Left lobe of liver (tissue), 2 donors: ENCODE measurements at places on chromosomes 12 and 14. TPM values are rescaled to one million over a fixed set of nuclear protein-coding genes. Genes with fewer than 3 reads are reported as not detected.

GRCh38 chr14:65007202-65007601, 20.5 kb downstream of the FNTB start:
- no peak for DNase-seq

DNA sequence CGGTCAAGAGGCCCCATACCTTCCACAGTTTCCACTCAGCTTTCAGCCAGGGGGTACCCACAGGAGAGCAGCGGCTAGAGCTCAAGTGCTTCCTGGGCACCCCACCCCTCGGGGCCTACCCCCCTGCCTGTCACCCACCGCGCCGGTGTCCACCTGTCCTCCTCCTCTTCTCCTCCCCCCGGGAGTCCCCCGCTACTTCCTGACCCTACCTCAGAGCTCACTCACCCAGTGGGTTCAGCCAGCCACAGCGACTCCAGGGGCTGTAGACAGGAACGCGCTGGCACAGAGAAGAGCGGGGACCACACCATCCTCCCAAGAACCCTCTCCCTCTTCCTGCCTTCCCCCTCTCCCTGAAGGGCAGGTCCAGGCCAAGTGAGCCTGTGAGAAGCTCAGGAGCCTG, 123.0 kb downstream of the ESRRB start:
- DNase-seq, result no peak

- DNase-seq, result no peak
These were observed 43.1 kb upstream of the FKBP4 start for GRCh38 chr12:2751686-2752085.

- no peak for DNase-seq
These were observed 47.7 kb upstream of the GRIP1 start for GRCh38 chr12:66726556-66726955.

DNA sequence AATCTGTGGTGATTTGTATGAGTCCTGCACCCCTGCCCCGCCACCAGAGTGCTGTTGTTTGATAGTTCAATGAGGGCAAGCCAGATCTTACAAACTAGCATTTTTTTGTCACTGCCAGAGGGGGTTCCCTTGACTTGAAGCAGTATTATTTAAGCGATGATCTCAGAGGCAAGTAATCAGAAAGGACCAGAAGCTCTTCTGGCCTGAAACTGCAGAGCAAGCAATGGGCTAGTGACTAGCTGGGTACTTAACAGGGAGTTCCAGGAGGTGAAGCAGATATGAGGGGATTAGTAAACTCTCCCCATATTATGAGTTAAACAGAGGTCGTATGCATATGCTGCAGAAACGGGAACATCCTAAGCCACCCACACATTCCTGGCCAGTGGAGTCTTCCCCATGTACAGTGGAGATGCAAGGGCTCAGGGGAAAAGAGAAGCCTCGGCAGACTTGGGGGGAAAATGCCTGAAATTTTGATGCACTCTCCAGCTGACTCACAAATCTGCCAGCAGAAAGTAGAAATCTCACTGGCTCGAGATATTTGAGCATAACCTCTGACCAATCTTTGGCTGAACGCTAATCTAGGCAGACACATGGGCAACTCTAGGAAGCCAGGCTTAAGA, 8.3 kb upstream of the CRACR2A start:
- DNase-seq, result no peak

- no peak for DNase-seq
These were observed 56.1 kb downstream of the EPS8 start for GRCh38 chr12:15733136-15733535.

DNA sequence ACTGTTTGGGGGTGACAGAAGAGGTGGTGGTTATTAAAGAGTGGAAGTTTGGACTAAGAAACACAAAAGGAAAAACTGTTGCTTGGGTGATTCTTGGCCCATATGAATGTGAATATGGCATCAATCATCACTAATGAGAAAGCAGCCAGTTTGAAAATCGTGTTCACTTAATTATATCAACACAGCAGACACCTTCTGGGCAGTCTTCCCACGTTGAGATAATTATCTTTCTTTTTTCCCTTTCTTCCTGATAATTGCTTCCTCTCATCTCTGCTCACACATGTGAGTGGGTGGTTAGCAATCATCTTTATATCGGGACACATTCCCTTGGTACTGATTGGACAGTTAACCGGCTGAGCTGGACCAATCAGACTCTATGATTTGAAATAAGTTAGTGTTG, 539.7 kb downstream of the AACS start:
- no peak for DNase-seq

GRCh38 chr12:91044586-91044985, 13.2 kb downstream of the KERA start:
- DNase-seq, result no peak

GRCh38 chr12:101299346-101299745, 19.4 kb downstream of the UTP20 start:
- no peak for DNase-seq

DNA sequence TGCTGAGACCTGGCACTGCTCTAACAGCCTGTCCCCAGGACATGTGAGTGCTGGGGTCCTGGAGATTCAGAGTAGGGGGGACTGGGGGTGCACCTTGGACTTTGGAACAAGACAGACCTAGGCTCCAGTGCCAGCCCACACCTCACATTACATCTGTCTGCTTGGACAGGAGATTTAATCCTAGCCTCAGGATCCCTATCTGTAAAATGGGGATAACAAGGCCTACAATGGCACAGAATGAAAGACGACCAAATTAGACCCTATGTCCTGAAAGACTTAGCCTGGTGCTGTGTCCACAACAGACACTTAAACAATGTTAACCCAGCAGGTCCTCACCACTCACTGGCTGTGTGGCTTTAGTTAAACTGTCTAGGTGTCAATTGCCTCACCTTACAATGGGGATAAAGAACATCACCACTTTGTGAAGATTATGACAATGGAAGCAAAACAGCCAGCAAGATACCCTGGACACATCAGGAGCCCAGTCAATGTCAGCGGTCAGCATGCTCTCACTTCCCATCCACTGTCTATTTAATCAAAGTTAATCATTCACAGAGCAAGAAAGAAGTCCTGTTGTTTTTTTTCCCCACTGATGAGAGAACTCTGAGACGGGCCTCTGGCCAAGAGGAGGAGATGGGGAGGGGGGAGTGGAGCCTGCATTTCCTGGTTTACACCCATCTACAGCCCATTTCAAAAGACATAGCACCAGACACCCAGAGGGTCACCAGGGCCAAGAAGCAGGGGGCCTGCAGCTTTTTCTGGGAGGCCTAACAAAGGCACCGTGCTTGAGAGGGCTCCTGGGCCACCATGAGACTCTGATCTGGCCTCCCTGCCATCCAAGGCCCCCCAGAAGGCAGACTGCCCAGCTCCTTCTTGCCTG, 40.6 kb downstream of the ACTN1 start:
- DNase-seq, result peak; percentile 89

- DNase-seq, result no peak
These were observed 60.3 kb downstream of the AVPR1A start for GRCh38 chr12:63090716-63091115.

DNA sequence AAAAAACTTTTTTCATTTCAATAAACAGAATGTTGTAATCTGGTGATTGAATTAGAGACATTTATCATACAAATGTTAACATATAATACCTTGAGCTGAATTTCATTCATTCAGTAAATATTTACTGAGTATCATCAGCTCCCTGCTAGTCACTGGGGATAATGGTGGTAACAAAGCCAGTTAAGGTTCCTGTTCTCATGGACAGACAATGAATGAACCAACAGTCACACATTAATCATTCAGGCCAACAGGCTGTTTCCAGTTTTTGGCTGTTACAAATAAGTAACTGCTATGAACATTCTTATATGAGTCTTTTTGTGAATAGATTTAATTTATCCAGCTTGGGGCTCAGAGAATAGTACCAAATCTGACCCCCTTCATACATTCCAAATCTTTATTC, 13.5 kb downstream of the EXD2 start:
- DNase-seq, result no peak

DNA sequence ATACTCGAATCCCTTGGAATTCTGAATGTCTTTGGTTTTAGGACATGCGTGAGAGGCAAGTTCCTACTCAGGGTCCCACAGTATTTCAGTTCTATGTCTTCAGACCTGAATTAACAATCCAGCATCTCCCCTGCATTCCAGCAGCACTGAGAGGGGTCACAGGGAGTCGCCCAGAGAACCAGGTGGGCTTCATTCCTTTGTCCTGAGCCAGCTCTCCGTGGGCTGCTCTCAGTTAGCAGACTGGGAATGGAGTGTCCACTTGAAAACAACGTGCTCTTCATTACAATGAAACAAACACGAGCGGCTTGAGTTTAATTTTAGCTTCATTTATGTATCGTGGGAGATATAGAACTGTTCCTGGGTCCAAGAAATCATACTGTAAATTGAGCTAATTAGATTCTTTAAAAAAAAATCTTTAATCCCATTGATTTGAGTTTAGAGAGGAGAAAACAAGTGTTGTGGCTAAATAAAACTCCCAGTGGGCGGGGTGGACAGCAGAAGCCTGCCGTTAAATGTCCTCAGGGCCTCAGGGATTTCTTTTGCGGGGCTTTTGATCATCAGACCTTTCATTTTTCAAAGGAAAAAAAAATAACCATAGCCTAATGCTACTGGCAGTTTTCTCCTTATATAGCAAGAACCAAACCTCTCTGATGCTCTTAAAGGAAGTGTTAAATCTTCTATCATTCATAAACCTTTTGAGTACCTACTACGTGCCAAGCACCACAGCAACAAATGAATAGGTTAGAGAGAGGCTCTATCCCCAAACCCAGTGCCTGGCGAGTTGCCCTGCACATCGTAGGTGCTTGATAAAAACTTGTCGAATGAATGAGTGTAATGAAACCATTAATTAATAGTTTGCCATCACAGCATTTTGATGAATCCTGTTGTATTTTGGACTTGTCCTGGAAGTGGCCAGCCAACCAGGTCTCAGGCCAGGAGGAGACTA, 140.4 kb downstream of the CHST11 start:
- DNase-seq, result no peak

GRCh38 chr14:60090864-60091519, 731 bp upstream of the PCNX4 start:
- DNase-seq, result peak; percentile 55

- no peak for DNase-seq
These were observed 103.0 kb downstream of the PRMT8 start for GRCh38 chr12:3593906-3594483.

- DNase-seq, result no peak
These were observed 37.0 kb downstream of the B4GALNT3 start for GRCh38 chr12:496736-497135.

GRCh38 chr14:82565825-82566224, 1032.2 kb upstream of the SEL1L start:
- no peak for DNase-seq

- no peak for DNase-seq
These were observed 67.7 kb upstream of the PTHLH start for GRCh38 chr12:28040246-28040645.

DNA sequence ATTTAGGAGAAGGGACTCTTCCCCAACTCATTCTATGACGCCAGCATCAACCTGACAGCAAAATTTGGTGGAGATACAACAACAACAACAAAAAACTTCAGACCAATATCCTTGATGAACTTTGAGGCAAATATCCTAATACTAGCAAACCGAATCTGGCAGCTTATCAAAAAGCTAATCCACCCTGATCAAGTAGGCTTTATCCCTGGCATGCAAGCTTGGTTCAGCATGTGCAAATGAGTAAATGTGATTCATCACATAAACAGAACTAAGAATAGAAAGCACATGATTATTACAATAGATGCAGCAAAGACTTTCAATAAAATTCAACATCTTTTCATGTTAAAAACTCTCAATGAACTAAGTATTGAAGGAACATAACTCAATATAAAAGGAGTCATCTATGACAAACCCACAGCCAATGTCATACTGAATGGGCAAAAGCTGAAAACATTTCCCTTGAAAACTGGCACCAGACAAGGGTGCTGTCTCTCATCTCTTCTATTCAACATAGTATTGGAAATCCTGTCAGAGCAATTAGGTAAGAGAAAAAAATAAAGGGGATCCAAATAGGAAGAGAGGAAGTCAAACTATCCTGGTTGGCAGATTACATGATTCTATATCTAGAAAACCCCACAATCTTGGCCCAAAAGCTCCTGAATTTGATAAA, 233.3 kb downstream of the CCDC59 start:
- DNase-seq, result no peak

GRCh38 chr12:33115716-33116115, 219.1 kb upstream of the PKP2 start:
- DNase-seq, result no peak

- DNase-seq, result no peak
These were observed 212.5 kb downstream of the CHST11 start for GRCh38 chr12:104669089-104669721.

DNA sequence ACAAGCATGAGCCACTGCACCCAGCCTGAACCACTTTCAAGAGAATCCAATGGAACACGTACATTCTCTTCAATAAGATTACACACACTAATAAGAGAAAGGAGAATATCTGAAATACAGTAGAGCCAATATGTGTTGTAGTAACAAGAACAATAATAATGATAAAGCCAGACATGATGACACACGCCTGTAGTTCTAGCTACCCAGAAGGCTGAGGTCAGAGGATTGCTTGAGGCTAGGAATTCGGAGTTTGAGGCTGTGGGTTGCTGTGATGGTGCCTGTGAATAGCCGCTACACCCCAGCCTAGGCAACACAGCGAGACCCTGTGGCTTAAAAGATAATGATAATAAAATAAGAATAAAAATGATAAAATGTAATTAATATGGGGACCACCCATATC, 15.6 kb downstream of the APOBEC1 start:
- DNase-seq, result no peak

DNA sequence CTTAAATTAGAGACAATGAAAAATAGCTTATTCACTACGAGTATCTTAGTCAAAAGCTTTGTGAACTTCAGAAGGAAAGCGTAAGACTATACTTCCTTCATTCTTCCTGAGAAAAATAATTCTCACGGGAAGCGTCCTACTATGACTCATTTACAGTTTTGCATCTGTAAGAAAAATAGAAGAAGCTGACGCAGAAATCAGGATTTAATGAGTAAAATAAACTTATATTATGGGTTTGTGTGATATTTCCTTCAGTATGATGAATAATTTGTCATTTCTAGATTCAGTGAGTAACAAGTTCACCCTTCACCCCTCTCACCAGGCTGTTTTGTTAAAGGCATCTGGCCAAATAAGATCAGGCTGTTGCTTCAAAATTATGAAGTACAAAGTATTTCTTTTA, 17.8 kb upstream of the PDE3A start:
- no peak for DNase-seq

- DNase-seq, result no peak
These were observed 27.4 kb downstream of the ABCD4 start for GRCh38 chr14:74275241-74275841.

- DNase-seq, result no peak
These were observed 172.2 kb downstream of the BRMS1L start for GRCh38 chr14:35998303-35998702.

Gene TEX52
- total RNA-seq, result not detected

Gene CISTR
- total RNA-seq, result not detected

Gene LIN7A
- 9.5 TPM for total RNA-seq

Gene GNB3
- 0.08 TPM for total RNA-seq

Gene GMFB
- 13.0 TPM for total RNA-seq

Gene SYCP3
- total RNA-seq, result not detected

Gene NRIP2
- 0.15 TPM for total RNA-seq

Gene GLIPR1L1
- total RNA-seq, result not detected

Gene SERPINA9
- not detected for total RNA-seq

Gene DLK1
- 1.3 TPM for total RNA-seq

Gene ALDH1L2
- total RNA-seq, result 0.18 TPM

Gene CLEC1A
- total RNA-seq, result 0.70 TPM

Gene SDSL
- 93.0 TPM for total RNA-seq

Gene CCDC38
- 0.93 TPM for total RNA-seq

Gene LRRIQ1
- total RNA-seq, result not detected

Gene ASB2
- 0.20 TPM for total RNA-seq

Gene PMCH
- not detected for total RNA-seq

Gene OR4E2
- not detected for total RNA-seq

Gene MYF5
- not detected for total RNA-seq

Gene SIVA1
- total RNA-seq, result 50.3 TPM

Gene NGB
- total RNA-seq, result not detected
